CD4-positive, alpha-beta T cell treated with Interleukin-21 for 1 hour (primary cell): ENCODE measurements at places on chromosomes 11 and 22.

DNA sequence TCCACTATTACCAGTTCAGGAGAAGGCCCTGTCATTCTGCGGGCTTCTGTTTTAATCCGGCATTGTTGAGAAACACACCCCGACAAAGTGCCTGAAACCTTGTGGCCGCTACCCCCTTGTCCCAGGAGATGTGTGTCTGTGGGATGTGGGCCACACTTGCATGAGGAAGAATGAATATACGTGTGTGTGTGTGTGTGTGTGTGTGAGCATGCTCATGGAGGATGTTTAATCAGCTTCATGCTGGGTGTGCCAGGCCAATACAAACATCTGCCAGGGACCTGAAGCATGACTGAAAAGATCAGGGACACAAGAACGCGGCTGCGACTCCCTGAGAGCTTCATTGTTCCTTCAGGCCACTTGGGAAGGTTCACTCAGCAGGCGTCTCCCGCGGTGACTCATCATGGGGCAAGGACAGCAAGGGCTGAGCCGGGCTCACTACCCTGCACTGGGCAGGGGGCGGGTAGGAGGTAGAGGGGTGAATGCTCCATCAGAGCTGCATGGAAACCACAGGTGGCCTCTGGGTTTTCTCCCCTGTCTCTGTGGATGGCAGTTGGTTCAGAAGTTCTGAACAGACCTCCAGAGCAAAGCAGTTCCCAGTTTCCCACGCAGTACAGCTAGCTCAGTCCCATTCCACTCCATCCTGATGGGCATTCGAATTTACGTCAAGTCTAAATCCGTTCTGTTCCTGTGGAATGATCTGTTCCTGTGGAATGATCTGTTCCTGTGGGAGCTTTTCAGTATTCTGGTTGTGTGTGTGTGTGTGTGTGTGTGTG is 7.0 kb upstream of the MALAT1 start:
- no peak for DNase-seq

DNA sequence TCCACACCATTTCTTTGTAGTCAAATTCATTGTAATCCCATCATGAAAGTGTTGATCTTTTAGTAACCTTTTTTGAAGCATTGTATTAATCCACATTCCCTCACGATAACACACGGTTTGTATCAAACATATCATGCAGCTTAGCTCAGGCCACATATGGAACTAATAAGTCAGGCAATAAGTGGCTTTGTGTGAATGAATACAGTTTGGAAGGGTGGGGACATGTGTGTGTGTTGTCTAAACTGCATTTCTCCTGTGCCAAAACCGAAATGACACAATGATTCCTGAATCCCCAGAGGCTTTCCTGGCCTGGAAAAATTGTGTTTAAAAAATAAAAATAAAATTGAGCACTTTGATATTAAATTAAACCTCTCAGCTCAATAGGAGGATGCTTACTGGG is 98.3 kb downstream of the WNT11 start:
- DNase-seq: no peak

- DNase-seq: peak; percentile 47
Observed at GRCh38 chr11:31958076-31958735, 132.7 kb upstream of the RCN1 start.

DNA sequence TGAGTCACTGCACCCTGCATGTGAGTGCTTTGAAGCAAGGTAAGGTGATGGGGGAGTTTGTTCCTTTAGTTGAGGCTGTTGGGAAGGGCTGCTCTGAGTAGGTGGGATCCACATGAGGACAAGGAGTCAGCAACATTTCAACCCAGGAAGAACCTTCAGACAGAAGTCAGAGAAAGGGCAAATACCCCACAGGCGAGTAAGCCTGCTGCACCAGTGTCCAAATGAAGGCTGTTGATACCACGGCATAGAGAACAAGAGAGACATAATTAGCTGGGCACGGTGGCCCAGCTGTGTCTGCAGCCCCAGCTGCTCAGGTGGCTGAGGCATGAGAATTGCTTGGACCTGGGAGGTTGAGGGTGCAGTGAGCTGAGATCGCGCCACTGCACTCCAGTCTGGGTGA is 54.3 kb upstream of the CLMP start:
- DNase-seq: no peak

DNA sequence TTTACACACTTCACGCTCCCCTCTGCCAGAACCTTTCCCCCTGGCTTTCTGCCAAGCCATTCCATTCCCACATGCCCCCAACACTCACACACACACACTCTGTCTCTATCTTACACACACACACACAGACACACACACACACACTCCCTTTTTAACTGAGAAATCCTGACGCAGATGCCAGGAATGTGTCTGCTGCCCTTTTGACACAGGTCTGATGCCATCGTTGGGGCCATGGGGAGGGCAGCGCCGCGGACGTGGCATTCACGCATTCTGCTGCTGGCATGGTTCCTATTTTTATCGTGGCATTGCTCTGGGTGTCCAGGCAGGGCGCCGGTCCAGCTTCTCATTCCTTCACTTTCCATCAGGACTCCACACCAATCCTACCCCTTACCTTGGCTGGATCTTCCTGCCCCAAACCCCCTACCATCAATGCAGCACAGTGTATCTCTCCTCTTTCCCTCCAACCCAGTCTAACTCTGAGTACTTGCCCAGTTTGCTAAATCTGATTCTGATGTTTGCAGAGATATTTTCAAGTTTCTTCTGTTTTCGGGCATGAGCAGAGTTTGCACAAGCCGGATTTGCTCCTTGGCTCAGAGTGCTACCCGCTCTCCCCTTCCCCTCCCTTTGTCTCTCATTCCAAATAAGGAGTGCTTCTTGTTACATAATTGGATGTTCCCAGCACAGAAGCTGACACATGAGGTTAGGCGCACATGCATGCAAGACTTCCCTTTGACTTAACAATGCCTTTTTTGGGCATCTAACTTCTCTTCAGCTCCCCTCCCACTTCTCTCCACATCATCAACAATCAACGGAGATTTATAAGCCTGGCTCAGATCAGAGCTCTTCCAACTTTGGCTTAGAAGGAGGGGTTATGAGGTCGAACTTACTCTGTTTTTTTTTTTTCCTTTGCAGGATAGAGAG is 18.8 kb downstream of the SNX19 start:
- DNase-seq: no peak

- DNase-seq: peak; percentile 40
Observed at GRCh38 chr22:25054943-25055511, 102.5 kb downstream of the KIAA1671 start.

DNA sequence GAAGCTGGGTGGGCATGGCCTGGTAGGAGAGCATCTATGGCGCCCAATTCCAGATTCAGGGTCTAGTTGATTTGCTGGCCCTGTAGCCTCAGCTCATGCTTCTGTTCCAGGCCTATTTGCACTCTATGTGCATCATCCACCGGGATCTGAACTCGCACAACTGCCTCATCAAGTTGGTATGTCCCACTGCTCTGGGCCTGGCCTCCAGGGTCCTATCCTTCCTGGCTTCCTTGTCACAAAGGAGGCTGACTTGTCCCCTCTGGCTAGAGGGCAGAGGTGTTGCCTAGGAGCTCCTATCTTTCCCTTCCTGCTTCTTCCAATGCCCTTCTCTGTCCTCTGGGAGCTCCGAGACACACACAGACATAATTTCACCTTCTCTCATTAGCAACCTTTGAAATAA is 21.3 kb downstream of the PIK3IP1 start:
- no peak for DNase-seq

- no peak for DNase-seq
Observed at GRCh38 chr11:17531071-17531600, 13.1 kb downstream of the USH1C start.

DNA sequence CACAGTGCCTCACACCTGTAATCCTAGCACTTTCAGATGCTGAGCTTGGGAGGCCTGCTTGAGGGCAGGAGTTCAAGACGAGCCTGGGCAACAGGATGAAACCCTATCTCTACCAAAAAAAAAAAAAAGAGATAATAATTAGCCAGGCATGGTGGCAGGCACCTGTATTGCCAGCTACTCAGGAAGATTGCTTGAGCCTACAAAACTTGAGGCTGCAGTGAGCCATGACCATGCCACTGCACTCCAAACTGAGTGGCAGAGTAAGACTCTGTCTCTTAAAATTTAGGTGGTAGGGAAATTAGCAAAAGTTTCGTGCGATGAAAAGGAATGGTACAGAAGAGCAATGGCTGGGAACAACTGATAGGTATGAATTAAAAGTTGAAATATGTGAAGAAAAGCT is 18.0 kb downstream of the ST13 start:
- no peak for DNase-seq

DNA sequence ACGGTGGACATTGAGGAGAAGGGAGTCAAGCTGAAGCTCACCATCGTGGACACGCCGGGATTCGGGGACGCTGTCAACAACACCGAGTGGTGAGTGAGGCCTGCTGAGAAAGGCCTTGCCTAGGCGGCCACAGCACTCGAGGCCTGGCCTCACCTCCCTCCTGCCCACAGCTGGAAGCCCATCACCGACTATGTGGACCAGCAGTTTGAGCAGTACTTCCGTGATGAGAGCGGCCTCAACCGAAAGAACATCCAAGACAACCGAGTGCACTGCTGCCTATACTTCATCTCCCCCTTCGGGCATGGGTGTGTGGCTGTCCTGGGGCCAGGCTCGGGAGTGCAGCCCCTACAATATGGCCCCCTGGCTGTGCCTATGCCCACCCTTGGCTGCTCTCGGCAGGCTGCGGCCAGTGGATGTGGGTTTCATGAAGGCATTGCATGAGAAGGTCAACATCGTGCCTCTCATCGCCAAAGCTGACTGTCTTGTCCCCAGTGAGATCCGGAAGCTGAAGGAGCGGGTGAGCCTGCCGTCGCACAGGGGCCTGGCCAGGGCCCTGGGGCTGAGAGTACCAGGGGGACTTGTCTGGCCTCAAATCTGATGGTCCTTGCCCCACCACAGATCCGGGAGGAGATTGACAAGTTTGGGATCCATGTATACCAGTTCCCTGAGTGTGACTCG is 3.0 kb upstream of the GP1BB start:
- DNase-seq: no peak

DNA sequence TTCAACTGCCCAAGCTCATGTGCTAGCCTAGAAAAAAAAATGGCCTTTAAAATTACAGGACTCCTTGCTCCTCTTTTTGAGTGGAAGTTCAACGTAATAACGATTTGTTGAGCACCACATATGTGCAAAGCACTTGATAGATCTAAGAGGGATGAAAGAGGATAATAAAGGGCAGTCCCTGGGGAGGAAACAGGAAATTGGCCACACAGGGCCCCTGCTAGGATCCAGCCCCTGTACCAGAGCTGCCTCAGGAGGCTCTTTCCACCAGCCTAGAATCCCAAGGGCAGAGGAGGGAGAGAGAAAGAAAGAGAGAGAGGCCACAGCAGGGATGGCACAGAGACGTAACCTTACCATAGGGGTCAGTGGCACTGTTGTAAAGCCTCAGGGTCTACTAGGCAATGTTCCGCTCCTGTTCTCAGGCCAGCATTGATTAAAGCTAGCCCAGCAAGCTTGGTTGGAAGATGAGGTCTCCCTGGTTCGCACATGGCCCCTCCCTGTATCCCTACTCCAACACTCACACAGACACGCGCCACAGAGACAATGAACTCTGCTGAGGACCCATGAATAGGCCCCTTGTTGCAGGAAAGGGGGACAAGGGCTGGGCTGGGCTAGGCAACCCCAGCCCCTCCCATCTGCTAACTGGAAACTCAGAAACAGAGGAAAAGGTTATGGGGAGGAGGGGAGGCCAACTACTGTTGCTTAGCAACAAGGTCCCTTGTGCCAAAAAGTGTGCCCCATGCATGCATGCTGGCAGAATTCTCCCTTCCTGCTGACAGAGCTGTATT is at the start of gene TMPRSS5:
TMPRSS5 (minus strand) TSS at position 438 of the 785 bp plus-strand sequence; CDS start at position 354, 84 bp downstream.
- DNase-seq: no peak

DNA sequence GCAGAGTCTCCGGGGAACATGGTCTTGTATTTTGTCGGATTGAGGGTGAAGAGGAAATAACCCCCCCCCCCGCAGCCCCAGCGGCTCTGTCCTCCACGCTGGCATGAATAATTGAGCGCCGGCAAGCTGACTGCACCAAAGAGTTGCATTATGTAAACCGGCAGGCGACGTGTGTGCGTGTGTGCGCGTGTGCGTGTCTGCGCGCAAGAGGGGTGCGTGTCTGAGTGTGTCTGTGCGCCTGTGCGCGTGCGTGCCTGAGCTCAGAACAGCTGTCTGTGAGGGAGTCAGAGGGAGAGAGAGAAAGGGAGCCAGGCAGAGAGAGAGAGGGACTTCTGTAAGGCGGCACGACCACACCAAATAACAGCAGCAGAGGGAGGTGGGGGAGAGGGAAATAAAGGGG is 94.4 kb downstream of the SCN3B start:
- DNase-seq: no peak

GRCh38 chr22:49365910-49366309 is 461.8 kb downstream of the BRD1 start:
- DNase-seq: no peak

DNA sequence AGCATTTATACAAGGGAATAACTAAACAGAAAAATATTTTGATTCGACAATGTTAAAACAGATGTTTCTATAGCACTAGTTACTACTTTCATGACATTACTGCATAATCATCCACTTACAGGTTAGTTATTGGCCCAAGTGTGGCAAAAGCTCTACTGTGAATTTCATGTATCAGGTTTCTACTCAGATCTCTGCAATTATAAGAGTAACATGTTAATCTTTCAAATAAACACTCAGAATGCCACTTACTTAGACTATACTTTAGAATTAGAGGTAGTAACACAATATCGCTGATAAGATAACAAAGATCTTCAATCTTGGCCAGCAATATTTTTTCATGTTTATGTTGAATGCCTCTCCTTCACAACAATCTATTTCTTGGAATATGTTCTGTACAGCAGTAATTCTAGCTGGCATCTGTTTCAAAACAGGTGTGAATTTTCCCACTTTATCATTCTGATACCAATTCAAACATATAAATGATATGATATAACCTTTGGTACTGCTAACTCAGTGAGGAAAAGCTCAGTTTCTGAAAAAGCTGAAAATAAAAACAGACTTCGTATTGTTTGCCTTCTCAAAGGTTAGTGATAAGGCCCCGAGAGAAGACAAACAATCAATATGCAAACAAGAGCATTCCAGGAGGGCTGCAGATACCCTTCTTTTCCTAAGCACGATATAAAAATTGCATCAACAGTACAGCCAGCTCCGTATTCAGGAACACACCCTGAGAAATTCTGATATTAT is 11.0 kb upstream of the CCDC34 start:
- DNase-seq: no peak

DNA sequence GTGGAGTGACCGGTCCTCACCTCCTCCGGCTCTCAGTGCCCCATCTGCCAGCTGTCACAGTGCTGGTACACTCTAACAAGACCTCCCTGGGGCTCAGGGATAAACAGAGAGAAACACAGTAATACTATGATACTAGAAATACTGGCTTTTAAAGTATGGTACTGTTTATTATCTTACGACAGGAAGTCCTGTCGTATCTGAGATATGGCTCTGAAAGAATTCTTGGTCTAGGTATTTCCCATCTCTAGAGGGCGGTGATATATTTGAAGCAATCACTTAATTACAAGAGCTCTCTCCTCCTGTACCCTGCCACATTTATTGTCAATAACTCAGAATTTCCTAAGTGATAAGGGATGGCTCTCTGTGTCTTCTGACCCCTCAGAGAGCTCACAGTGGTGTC is 119.1 kb downstream of the RRM1 start:
- no peak for DNase-seq
